ENCODE measurements at places on chromosomes 11 and 22.

DNA sequence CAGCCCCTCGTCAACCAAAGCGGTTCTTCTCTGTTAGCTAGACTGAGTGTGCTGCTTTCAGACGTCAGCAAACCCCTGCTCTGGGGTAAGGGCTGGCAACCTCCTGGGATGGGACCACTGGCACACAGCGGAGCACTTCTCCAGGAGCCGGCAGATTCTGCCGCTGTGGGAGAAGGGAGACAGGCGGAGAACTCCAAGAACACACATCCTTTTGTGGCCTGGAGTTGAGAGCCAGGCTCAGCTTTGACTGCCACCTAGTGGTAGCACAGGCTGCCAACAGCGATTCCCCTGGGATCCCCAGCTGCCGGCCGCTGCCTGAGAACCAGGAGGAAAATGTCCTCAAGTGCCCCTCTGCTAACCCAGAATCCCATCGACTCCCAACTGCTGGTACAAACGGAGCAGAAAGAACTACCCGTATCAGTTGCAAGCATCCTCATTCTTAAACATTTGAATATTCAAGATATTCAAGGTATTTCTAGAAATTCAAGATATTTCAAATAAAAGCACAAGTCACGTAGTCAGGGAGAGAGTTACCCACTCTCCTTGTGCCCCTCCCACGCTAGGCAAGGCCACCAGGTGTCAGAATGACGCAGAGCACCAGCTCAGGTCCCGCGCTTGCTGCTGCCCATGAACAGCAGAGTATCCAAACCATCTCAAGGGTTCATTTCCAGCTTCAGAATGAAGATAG is 4.9 kb downstream of the LTO1 start:
- peak; percentile 19 for DNase-seq

- DNase-seq, result no peak
Observed at GRCh38 chr11:11618973-11619435, 2.8 kb downstream of the GALNT18 start.

DNA sequence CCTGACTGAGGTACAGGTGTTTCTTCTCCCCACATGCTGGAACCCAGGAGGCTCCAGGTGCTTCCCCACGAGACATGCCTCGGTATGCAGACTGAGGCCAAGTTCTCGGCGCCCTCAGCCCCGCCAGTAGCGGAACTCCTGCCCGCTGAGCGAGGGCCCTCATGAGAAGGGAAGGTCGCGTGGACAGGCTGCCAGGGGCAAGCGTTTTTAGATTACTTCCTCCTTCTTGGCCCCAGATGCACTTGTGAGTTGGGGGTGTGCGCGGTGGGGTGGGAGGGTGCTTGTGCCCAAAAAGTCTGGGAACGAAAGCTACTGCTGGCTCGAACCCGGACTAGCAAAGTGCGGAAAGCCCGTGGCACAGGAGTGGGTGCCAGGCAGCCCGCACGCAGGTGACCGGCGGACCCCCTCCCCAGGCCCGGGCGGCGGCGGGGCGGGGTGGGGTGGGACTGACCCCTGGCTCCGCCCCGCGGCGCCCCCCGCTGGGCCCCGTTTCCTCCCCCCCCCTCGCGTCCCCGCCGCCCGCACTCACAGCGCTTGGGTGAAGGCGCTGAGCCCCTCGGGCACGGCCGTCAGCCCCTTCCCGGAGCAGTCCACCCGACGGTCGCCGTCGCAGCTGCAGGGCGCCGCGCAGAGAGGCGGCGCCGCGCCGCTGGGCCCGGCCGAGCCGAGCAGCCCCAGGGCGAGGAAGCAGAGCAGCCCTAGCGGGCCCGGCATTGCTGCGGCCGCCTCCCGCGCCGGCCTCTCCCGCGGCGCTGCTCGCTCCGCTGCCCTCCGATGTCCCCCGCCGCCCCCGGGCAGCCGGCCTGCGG is 797 bp downstream of the LGR4 start:
- DNase-seq, result peak; percentile 7

GRCh38 chr11:78954696-78955095 is 380.0 kb upstream of the NARS2 start:
- DNase-seq, result no peak

GRCh38 chr11:77547863-77548551 is 41.7 kb upstream of the AQP11 start:
- DNase-seq, result peak; percentile 5

DNA sequence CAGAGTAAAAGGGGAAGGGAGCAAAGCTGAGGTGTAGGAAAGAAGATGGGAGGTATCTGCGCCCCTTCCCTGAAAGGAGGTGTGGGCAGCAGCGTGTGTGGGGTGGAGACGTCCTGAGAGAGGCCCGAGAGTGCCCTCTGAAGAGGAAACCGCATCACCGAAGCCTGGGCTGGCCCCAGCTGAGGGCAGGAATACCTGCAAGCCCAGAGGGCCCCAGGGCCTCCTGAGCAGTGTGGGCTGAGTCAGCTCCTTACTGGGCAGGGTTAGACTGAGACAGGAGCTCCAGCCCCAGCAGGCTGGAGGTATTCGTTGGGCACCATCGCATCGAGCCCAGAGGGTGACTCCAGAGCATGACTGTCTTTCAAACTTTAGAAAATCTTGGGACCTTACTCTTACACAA is 534.0 kb upstream of the B3GAT1 start:
- no peak for DNase-seq

DNA sequence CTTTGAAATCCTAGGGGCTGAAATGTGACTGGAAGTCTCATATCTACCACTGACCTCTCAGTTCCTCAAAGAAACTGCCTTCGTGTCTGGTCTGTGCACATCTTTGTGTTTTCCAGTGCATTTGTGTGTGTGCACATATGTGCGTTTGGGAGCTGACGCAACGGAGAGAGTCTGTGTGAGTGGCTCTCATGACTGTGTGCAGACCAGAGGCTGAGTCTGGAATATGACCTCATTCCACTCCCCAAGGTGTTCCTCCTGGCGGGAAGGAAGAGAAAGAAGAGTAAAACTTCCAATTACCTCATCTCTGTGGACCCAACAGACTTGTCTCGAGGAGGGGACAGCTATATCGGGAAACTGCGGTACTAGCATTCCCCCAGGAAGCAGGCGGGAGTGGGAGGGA is 16.5 kb downstream of the TUB start:
- DNase-seq, result no peak

GRCh38 chr11:95534226-95534625 is 255.4 kb downstream of the FAM76B start:
- no peak for DNase-seq

- no peak for DNase-seq
Observed at GRCh38 chr11:46675949-46676348, 24.5 kb downstream of the ARHGAP1 start.

DNA sequence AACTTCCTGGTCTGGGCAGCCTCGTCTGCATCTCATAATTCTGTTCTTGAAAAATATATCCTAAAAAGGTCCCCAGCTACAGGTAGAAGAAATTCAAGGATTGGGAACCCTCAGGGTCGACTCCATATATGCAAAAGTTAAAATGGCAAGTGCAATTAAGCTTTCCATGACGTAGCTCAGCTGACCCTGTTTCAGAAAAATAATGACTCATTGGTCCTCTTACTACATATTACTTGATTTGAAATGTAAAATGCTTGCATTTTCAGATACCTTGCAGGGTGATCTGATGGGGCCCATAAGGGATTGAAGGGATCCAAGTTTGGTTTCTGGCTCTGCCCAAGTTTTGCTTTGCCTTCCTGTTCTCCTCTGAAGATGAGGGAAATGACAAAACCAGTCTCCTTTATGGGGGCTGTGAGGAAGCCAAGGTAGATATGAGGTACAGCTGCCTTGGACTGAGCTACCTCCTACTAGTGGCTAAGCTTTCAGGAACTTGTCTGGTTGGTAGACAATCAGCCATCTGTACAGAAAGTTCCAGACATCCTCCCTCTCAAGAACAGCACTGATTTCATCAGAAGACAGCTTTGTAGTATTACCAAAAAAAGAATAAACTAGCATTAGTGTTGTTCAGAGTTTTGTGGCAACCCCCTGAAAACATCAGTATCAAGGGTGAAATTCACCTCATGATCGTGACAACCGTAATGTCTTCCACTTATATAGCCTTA is 177.3 kb downstream of the DBX1 start:
- no peak for DNase-seq

- no peak for DNase-seq
Observed at GRCh38 chr11:92362989-92363388, 138.4 kb downstream of the FAT3 start.
